ENCODE measurements at places on chromosomes 5 and 9. TPM values are rescaled to one million over a fixed set of nuclear protein-coding genes. Genes with fewer than 3 reads are reported as not detected.

GRCh38 chr9:78365748-78366697 is 69.1 kb downstream of the PSAT1 start:
- no peak for DNase-seq
- no peaks in the 10 kb centered on the region for H3K36me3 ChIP-seq
- no peaks in the 10 kb centered on the region for H3K4me1 ChIP-seq
- no peak overlapping the region for H3K27ac ChIP-seq
- no peak overlapping the region for H3K4me3 ChIP-seq
- no peaks in the 10 kb centered on the region for H3K27me3 ChIP-seq

GRCh38 chr9:123346026-123346425 is 10.0 kb upstream of the CRB2 start:
- H3K4me1 ChIP-seq = peaks cover 3% of the 10 kb centered on the region
- peaks cover 13% of the 10 kb centered on the region for H3K27me3 ChIP-seq
- no peak for DNase-seq
- H3K36me3 ChIP-seq = no peaks in the 10 kb centered on the region
- H3K4me3 ChIP-seq = no peak overlapping the region
- no peak overlapping the region for H3K27ac ChIP-seq

Gene CATSPER3
- total RNA-seq = 0.54 TPM

GRCh38 chr5:78819707-78820106 is 165.4 kb downstream of the ARSB start:
- H3K4me3 ChIP-seq = no peak overlapping the region
- peaks cover 10% of the 10 kb centered on the region for H3K4me1 ChIP-seq
- no peaks in the 10 kb centered on the region for H3K27me3 ChIP-seq
- peaks cover 3% of the 10 kb centered on the region for H3K36me3 ChIP-seq

Gene C9orf153
- total RNA-seq = 0.19 TPM

Gene SLC9A3
- 1.7 TPM for total RNA-seq

Gene TMC1
- 0.33 TPM for total RNA-seq

Gene SHC3
- total RNA-seq = 17.7 TPM

Data from neural crest cell (in vitro differentiated cells).